ENCODE measurements at places on chromosomes 6 and 20.

DNA sequence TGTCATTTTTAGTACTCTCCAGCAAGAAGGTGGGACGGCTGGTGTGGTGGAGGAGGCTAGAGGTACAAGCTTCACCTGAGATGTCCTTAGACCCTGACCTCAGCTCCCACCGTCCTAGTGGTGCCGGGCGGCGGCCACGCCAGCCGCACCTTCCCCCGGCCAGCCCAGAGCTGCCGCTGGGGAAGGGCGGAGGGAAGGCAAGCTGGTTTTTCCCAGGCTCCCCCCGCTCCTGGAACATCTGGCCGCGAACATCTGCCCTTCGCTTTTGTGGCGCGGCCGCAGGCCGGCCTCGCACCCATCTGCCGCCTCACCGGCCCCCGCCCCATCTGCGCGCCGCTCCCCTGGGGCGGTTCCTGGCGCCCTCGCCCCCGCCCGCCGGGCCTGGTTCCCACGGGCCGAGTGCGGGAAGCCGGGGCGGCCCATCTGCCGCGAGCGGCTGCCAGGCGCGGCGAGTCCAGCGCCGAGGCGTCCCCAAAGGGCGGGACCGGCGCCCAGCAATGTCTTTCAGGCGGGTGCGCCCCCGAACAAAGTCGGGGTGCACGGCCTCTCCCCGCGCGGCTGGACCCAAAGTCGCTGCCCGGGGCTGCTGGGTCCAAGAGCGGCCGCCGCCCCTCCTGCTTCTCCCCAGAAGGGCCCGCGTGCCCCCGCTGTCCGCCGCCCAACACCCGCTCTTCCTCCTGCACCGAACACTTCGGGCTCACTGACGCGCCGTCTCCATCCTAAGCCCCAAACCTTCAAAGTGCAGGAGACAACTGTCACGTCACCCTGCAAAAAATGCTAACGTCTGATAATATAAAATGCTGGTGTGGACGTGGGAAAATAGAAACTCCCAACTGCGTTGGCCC is 17.3 kb upstream of the ID1 start:
- peak; percentile 71 for ATAC-seq

GRCh38 chr20:40489886-40490285 is 199.2 kb downstream of the MAFB start:
- no peak for ATAC-seq

DNA sequence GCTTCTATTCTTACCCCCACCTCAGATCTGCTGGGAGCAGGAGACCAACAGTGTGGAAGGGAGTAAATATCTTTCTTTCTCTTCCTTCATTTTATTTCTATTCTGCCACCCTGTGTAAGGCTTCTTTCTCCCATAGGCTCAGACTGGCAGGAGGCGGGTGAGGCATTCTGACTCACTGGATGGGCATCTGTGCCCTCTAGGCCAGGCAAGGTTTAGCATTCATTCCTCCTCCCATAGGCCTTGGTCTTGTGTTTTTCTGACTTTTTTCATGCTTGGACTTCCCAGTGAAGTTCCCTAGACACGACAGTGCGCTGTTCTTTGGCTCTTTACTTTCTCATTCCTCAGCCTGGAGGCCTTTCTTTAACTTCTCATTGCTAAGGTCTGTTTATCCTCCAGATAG is 235.2 kb downstream of the SYNE1 start:
- ATAC-seq: peak; percentile 91

DNA sequence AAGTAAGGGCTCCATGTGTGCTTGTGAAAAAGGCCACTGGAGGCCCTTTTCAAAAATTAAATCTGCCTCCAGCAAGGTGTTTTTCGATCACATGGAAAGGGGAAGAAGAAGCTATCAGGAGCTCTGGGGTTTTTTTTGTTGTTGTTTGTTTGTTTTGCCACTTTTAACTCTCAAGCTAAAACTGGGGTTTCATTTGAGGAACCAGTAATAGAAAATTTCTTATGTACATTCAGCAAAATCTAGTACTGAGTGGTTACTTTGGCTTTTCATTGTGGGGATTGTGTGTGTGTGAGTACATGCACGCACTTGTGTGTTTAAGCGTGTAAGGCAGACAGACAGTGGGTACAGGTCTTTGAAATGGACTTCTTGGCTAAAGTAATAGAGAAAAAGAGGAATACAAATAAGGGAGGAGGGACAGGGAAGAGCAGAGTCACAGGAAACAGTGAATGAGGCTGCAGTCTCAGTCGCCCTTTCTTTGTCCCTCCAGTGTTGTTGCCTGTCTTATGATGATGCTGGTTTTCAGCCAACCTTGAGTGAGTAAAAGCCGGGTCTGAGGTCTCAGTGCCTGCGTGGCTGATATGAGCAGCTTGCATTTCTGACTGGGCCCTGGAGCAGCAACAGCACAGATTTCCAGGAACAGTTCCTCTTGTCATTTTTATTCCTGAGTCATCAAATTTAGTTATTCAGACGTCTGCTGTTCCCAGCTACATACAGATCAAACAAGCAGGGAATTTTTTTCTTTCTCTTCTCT is 26.2 kb downstream of the SLC16A10 start:
- no peak for ATAC-seq

- ATAC-seq: peak; percentile 30
These were observed 661 bp upstream of the HEBP2 start for GRCh38 chr6:138403324-138403800.

GRCh38 chr6:47922391-47922790 is 140.6 kb downstream of the OPN5 start:
- ATAC-seq: no peak

- no peak for ATAC-seq
These were observed 49.0 kb downstream of the HNF4A start for GRCh38 chr20:44404204-44405181.

All from esophagus mucosa (tissue), 1 donor.